ENCODE measurements at places on chromosomes 2 and 18. TPM values are rescaled to one million over a fixed set of nuclear protein-coding genes. Genes with fewer than 3 reads are reported as not detected.

GRCh38 chr2:26410764-26411243 is 9.1 kb downstream of the DRC1 start:
- no peak overlapping the region for H3K27ac ChIP-seq
- H3K4me3 ChIP-seq: no peak overlapping the region
- peaks cover 23% of the 10 kb centered on the region for H3K27me3 ChIP-seq
- no peak for DNase-seq

DNA sequence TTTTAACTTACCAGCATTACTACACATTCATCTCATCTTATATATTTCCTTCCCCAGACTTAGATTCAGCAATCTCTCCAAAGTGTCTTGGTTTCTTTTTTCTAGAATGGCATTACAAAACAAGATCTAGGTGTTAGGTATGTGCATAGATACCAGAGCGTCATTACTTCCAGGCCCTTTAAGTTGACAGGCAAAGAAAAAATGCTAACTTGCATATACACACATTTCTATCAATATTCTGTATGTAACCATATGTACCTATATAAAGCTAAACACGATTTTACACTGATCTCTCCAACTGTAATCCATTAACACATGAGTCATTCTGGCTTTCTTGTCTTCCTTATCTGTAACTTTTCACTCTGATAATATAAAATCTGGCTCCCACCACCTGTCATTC is 503.8 kb upstream of the NRXN1 start:
- H3K4me1 ChIP-seq: no peaks in the 10 kb centered on the region
- H3K36me3 ChIP-seq: no peaks in the 10 kb centered on the region
- H3K27me3 ChIP-seq: no peaks in the 10 kb centered on the region
- H3K27ac ChIP-seq: no peak overlapping the region
- H3K4me3 ChIP-seq: no peak overlapping the region

DNA sequence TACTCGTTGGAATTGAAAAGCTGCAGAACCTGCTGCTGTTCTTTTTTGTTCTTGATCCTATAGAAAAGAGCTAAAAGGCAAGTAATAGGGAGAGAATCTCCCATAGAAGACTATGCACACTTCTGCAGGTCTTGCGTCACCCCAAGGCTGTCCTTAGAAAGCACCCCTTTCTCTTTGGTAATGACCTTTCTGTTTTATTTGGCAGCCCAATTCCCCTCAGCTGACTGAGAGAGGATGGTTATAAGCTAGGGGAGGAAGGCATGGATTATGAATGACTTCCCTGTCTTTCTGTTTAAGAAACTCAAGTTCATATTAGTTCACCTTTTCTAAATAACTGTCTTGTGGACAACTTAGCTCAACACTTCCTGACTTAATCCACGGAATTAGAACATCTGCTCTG is 122.9 kb downstream of the TXNL1 start:
- no peak overlapping the region for H3K4me3 ChIP-seq
- H3K4me1 ChIP-seq: no peaks in the 10 kb centered on the region
- no peak for DNase-seq
- no peaks in the 10 kb centered on the region for H3K36me3 ChIP-seq

- H3K4me1 ChIP-seq: peaks cover 2% of the 10 kb centered on the region
- no peak for DNase-seq
- H3K4me3 ChIP-seq: no peak overlapping the region
- no peaks in the 10 kb centered on the region for H3K27me3 ChIP-seq
These were observed 129.5 kb downstream of the B3GNT2 start for GRCh38 chr2:62325398-62325797.

DNA sequence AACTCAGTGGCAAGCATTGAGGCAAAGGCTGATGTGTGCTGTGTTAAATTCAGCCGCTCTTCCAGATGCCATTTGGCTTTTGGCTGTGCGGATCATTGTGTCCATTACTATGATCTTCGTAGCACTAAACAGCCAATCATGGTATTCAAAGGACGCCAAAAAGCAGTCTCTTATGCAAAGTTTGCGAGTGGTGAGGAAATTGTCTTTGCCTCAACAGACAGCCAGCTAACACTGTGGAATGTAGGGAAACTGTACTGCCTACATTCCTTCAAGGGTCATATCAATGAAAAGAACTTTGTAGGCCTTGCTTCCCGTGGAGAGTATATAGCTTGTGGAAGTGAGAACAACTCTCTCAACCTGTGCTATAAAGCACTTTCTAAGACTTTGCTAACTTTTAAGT is 195.5 kb upstream of the RAB12 start:
- H3K27ac ChIP-seq: no peak overlapping the region
- no peak for DNase-seq
- no peaks in the 10 kb centered on the region for H3K4me1 ChIP-seq
- H3K27me3 ChIP-seq: no peaks in the 10 kb centered on the region

Gene GNAL
- total RNA-seq: 0.10 TPM

- no peak overlapping the region for H3K27ac ChIP-seq
- H3K4me1 ChIP-seq: peaks cover 26% of the 10 kb centered on the region
- DNase-seq: no peak
These were observed 3.4 kb downstream of the UBXN2A start for GRCh38 chr2:23943666-23944065.
